ENCODE measurements at places on chromosomes 7 and 10. TPM values are rescaled to one million over a fixed set of nuclear protein-coding genes. Genes with fewer than 3 reads are reported as not detected.

GRCh38 chr7:40546616-40547501 is 412.1 kb downstream of the SUGCT start:
- H3K36me3 ChIP-seq, result no peaks in the 10 kb centered on the region
- H3K4me3 ChIP-seq, result peak overlapping the region; percentile 4
- H3K27ac ChIP-seq, result no peak overlapping the region

- no peaks in the 10 kb centered on the region for H3K27me3 ChIP-seq
- no peak for DNase-seq
- no peak overlapping the region for H3K4me3 ChIP-seq
- H3K4me1 ChIP-seq, result no peaks in the 10 kb centered on the region
- no peaks in the 10 kb centered on the region for H3K36me3 ChIP-seq
- no peak overlapping the region for H3K27ac ChIP-seq
Measured at GRCh38 chr10:122548407-122549085, 12.0 kb upstream of the DMBT1 start.

- no peak for DNase-seq
- no peak overlapping the region for H3K27ac ChIP-seq
- H3K36me3 ChIP-seq, result no peaks in the 10 kb centered on the region
Measured at GRCh38 chr10:86313621-86314041, 53.0 kb downstream of the GRID1 start.

Gene TMEM209
- total RNA-seq, result 8.7 TPM

- no peaks in the 10 kb centered on the region for H3K27me3 ChIP-seq
- H3K4me3 ChIP-seq, result no peak overlapping the region
- DNase-seq, result no peak
- no peaks in the 10 kb centered on the region for H3K36me3 ChIP-seq
- H3K4me1 ChIP-seq, result peaks cover 31% of the 10 kb centered on the region
Measured at GRCh38 chr10:96578633-96579032, 8.2 kb downstream of the TM9SF3 start.

Data from thoracic aorta (tissue), 2 donors.